Activated naive CD4-positive, alpha-beta T cell treated with Interleukin-2 at 50 U/mL for 16 hours (primary cell): ENCODE measurements at places on chromosomes 5 and 9.

- DNase-seq, result peak; percentile 19
Measured at GRCh38 chr5:79924936-79925893, 65.8 kb downstream of the MTX3 start.

GRCh38 chr5:74546796-74547195 is 93.7 kb downstream of the ENC1 start:
- no peak for DNase-seq

- no peak for DNase-seq
Measured at GRCh38 chr5:91941588-91941987, 558.5 kb upstream of the ARRDC3 start.

- DNase-seq, result no peak
Measured at GRCh38 chr5:177162379-177162778, 28.8 kb downstream of the NSD1 start.

DNA sequence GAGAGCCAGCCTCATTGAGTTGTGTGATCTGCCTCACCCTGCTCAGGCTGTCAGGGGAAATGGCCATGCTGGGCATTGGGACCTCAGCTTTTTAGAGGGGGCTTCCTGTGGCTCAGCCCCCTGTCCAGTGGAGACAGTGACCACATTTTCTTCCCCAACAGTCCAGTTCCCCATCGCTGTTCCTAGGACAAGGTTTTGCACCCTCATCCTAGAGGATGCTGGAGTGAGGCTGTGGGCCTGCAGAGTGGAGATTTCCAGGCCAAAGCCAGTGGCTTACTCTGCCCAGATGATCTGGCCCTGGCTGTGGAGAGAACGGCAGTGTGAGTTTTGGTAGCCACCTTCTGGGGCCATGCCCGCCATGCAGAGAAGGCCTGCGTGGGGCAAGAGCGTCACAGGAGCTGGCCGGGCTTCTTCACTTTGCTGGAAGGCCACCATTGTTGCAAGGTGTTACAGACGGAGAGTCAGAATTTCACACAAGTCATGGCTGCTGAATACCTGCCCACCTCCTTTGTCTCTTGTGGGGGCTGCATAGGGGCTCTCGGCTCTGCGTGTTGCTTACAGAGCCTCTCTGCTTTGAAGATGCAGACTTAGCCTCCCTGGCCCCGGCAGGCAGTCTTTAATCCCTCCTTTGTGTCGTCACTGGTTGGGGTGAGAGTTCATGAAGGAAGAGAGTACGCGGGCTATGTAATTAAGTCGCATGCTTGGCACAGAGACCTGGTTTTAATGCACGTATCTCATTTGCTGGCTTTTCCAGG is 35.2 kb upstream of the PITX1 start:
- no peak for DNase-seq

GRCh38 chr9:93460689-93461413 is 7.5 kb upstream of the FAM120AOS start:
- DNase-seq, result no peak

GRCh38 chr9:91048749-91049148 is 247.1 kb downstream of the SYK start:
- no peak for DNase-seq

GRCh38 chr5:43227655-43228054 is 35.6 kb downstream of the NIM1K start:
- no peak for DNase-seq

GRCh38 chr5:158245513-158245912 is 386.6 kb upstream of the CLINT1 start:
- DNase-seq, result no peak

DNA sequence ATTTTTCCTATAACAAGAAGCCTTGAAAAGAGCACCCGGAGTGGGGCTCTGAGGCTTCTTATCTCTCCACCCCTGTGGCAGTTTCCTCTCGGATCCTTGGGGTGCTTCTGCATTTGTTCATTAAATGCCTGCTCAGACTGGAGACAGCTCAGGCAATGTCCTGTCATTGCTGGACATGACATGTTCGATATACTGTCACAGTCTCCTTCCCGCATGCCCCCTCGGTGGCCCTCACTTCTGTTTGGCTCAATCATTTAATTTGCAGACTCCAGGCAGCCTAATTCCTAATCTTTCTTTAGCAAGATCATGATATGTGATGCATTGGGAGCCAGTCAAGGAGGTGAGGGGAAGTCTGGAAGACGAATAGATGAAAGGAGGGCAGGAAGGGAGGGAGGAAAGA is 37.5 kb upstream of the CPEB4 start:
- no peak for DNase-seq

DNA sequence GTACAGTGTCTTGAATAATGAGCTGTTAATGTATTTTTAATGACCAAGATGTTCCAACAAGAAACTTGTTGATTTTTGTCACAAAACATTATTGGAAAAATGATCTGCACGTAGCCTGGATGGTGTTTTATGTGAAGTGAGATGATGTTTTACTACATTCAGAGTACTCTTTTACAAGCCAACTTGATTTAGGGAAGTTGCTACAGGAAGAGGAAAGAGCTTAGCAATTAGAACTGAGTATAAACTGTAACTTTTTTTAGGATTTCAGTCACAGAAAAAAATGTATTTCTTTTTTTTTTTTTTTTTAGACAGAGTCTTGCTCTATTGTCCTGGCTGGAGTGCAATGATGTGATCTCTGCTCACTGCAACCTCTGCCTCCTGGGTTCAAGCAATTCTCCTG is 113.6 kb upstream of the ADRA1B start:
- no peak for DNase-seq

- no peak for DNase-seq
Measured at GRCh38 chr9:111953444-111953843, 56.8 kb downstream of the UGCG start.

GRCh38 chr9:99431103-99431502 is 209.0 kb downstream of the SEC61B start:
- DNase-seq, result no peak

GRCh38 chr5:173832386-173832785 is 55.8 kb upstream of the CPEB4 start:
- DNase-seq, result no peak

DNA sequence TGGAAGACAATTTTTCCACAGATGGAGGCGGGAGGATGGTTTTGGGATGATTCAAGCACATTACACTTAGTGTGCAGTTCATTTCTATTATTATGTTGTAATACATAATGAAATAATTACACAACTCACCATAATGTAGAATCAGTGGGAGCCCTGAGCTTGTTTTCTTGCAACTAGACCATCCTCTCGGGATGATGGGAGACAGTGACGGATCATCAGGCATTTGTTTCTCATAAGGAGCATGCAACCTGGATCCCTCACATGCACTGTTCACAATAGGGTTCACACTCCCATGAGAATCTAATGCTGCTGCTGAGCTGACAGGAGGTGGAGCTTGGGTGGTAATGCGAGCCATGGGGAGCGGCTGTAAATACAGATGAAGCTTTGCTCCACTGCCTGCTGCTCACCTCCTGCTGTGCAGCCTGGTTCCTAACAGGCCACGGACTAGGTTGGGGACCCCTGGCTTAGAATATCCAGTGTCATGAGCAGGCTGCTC is 1.6 kb downstream of the STKLD1 start:
- DNase-seq, result no peak

DNA sequence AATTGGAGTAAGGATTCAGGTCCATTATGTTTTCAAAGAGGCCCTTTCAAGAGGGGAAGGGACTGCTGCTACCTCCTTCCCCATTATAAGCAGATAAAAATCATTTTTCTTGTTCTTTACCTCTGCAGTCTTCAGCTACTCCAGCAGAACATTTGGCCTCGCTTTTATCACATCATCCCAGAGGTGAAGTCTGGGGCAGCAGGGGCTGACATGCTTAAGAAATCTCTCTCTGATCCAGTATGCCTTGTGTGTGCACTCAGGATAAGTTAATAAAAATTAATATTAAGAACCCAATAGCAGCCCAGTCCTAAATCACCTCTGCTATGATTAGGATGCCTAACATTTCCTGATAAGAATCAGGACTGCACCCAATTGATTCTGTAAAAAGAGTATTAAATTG is 306.9 kb upstream of the NREP start:
- DNase-seq, result no peak

DNA sequence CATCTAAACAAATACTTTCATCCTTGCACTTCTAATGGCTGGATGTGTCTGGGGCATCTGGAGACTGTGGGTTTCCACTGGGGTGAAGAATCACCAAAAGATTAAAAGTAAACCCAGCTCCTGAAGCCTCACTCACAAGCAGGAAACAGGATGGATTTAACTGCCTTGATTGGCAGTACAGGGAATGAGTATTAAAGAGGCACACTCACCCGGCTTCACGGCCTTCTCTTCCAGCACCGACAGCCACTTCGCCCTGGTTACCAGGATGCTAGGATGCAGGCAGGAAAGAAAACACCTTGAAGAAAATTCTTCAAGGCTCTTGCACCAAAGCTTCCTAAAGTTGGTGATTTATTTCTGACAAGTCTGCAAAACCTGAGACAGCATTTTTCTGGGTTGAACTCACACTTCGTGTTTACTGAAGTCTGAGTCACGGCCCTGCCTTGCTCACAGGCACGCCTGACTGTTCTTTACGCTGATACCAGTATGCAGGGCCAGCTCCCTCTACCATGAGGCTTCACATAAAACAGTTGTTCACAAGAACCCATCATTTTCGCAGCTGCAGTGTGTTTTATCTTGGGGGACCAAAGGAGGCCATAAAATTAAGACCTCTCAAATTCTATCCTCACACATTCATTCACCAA is 56.5 kb upstream of the ZNF354A start:
- no peak for DNase-seq

- no peak for DNase-seq
Measured at GRCh38 chr9:27828908-27829307, 255.6 kb upstream of the C9orf72 start.

DNA sequence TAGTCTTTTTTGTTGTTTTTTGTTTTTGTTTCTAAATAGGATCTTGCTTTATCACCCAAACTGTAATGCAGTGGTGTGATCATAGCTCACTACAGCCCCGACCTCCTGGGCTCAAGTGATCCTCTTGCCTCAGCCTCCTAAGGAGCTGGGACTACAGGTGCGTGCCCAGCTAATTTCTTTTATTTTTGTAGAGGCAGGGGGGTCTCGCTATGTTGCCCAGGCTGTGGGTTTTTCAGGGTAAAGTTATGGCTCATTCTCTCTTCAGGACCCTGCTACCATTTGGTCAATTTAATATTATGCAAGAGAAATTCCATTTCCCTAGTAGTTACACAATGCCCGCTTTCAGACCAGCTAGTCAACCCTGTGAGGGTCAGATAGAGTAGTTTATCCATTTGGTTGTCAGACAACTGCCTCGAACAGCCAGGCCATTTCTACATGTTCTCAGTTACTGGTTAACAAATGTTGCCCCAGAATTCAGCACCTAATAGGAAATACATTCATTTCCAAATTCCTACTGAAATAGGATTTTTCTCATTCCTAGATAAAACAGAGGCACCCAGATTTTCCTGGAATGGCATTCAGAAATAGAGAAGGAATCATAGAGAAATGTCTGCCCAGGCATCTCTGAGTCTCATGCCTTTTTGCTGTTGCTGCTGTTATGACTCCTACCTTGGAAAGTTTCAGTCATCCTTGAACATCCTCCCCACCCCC is 6.4 kb upstream of the GLIS3 start:
- peak; percentile 32 for DNase-seq
